ENCODE measurements at places on chromosomes 7 and 10.

- no peak for DNase-seq
These were observed 23.1 kb downstream of the DNAJB9 start for GRCh38 chr7:108592646-108593201.

GRCh38 chr7:92075455-92076158 lies 58.7 kb downstream of the CYP51A1 start:
- DNase-seq, result no peak

DNA sequence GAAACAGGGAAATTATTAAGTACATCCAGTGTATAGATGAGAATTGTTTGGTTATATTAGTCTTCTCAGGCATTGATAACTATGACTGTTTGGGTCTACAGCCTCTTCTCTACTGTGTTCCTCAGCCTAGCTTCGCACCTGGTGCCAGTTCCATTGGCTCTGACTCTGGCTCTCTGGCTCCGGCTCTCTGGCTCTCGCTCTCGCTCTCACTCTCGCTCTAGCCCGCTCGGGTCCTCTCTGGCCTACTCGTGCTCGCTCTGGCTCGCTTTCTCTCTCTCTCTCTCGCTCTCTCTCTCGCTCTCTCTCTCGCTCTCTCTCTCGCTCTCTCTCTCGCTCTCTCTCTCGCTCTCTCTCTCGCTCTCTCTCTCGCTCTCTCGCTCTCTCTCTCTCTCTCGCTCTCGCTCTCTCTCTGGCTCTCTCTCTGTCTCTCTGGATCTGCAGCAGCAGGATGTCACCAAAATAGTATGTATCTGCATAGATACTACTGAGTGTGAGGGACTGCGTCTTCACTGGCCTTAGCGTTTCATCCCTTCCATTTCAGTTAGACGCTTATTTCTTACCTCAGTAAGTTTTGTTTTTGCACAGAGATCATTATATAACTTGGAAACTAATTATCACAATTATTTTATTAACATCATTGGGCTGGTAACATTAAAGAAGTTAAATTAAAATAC lies 6.5 kb upstream of the SSBP1 start:
- DNase-seq, result no peak

GRCh38 chr7:43615558-43616145 lies 32.7 kb downstream of the STK17A start:
- DNase-seq, result no peak

DNA sequence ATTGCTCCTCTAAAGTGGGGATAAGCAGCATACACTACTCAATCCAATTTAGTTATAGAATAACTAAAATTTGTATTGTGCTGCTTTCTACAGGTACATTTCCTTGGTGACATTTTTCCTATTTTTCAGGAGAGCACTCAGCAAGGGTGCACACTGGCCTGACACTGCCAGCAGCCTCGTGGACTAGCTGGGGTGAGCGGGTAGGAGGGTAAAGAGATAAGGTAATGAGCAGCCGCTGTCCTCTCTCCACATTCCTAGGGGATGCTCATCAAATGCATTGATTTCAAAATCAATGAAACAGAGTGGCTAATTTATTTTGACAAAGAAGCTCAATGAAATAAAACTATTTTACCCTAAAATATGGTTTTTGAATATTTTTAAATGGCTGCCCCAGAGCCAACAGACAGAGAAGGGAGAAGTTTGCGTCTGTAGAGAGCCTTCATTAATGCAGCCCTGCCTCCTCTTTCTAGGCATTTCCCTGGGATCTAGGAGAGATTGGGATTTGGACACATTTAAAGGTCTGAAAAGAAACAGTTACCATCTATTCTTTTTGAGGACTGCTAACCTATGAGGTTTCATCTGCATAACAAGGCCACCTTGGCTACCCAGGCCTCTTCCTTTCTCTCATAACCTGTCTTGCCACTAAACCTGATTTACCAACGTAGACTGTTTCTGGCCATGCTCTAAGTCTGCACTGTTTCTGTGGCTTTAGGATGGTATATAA lies 561.0 kb downstream of the IPMK start:
- DNase-seq, result no peak

DNA sequence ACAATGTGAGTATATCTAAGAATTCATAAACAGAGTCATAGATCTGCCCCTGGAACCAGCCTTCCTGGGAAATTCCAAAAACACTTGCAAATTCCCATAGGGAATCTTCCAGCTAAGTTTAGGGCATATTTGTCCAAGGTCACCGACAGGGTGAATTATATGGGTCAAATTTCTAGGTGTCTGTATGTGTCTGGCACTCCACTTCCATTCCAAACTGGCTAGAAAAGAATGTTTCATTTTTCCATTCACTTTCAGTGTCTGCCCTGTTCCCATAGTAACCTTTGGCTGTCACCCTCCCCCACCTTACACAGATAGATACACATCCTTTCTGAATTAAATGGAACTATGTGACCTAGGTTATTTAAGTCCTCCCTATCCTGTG lies 230.9 kb downstream of the CREB5 start:
- DNase-seq, result no peak
